ENCODE measurements at places on chromosomes 12 and 14.

DNA sequence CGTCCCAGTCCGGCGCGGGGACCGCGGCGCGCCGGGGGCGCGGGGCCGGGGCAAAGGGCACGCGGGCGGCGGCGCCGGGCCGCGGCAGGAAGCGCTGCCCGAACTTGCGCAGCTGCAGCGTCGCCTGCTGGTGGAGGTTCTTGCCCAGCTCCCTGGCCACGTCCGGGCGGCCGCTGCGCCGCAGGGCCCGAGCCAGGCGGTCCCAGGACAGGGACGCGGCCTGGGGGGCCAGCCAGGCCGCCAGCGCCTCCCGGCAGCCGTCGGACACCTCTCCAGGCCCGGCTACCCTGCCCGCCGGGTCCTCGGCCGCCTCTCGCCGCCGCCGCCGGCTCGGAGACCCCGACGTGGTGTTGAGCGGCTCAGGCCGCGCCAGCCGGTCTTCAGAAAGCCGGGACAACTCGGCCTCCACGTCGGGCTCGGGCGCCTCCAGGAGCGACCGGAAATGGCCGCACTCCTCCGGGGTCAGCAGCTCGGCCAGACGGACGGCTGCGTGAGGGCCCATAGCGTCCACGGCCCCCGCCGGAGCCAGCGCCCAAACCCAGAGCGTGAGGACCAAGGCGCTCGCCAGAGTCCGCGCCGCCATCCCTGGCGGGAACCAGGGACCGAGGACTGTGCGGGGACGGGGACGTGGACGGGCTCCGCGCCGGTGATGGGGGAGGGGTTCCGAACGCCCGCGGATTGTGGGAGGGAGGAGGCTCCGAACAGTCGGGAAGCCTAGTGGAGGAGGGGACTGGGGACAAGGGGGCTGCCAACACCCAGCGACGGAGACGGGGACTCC, 34.0 kb downstream of the FIGNL2 start:
- no peak for DNase-seq

GRCh38 chr12:85280165-85280983, at the start of gene ALX1:
TSS of gene ALX1 (plus strand) at chr12:85280220. CDS start at chr12:85280262, 42 bp downstream.
- no peak for DNase-seq

- DNase-seq, result no peak
These were observed 22.2 kb upstream of the PRMT8 start for GRCh38 chr12:3468836-3469235.

- DNase-seq, result no peak
These were observed 161.2 kb downstream of the TMTC3 start for GRCh38 chr12:88303335-88303734.

DNA sequence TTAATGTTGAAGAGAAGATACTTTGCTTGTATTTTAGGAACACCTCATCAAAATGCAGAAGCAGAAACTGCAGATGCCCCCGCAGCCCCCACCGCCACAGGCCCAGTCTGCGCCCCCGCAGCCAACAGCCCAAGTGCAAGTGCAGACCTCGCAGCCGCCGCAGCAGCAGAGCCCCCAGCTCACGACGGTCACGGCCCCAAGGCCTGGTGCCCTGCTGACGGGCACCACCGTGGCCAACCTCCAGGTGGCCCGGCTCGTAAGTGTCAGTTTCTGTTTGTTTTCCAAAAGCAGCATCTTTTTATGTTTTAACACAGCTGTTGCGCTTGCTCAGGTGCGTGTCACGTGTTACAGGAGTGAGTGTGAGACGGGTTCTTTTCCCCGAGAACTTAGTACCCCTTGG, 79.5 kb downstream of the DDX51 start:
- no peak for DNase-seq

DNA sequence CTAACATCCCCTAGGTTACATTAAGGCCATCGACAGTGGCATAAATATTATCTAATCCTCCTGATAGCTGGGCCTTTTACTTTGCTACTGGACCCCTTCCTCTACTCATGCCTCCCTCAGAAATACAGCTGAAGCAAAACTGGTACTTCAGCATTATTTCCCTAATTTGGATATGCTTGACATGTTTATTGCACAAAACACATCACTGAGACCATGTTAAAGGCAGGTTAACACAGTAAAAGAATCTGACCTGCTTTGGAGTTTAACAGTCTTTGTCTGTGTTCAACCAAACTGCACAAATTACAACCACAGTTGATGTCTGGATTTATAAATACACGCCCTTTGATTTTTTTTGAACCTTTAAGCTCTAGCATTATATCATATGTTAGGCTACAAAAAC, 156.6 kb downstream of the FOXA1 start:
- no peak for DNase-seq

DNA sequence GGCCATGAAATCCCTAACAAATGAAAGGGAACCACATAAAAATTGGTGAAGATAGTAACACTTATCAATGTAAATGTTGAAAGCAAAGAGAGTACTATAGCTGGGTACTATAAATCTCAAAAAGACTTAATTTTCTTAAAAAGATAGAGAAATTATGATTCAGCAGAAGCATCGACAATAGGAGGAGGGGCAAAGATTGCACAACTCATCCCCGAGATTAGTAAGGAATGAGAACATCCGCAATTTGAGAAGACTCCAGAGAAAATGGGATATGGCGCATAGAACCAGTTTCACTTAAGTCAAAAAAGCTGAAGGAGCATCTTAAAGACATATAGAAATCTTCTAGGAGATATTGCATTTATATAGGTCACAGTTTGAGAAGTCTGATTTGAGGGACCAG, 220.2 kb upstream of the SLC16A7 start:
- DNase-seq, result no peak

DNA sequence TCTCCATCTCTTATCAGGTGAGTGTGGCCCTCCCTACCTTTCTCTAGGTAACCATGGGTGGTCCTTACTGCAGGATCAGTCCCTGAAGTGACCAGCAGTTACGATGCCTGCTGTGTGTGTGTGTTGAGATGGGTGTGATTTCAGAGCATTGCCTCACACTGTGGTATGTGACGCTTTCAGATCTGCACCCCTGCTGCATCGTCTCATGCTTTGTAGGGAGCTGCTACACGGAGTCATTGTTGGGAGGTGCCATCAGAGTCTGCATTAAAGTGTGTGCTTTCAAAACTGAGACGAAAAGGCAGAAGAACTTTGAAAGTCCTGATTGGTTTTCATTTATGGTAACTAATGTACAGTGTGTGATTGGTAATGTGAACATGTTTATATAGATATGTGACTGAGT, 150.5 kb downstream of the PELI2 start:
- no peak for DNase-seq

Data from NCI-H226 (cell line).